Liver (tissue), 10 donors: ENCODE measurements at places on chromosomes 7 and 10. TPM values are rescaled to one million over a fixed set of nuclear protein-coding genes. Genes with fewer than 3 reads are reported as not detected.

GRCh38 chr7:27551803-27552400 lies 110.8 kb downstream of the HIBADH start:
- H3K4me3 ChIP-seq = no peak overlapping the region
- no peak for DNase-seq
- H3K27ac ChIP-seq = no peak overlapping the region
- H3K4me1 ChIP-seq = no peaks in the 10 kb centered on the region
- no peaks in the 10 kb centered on the region for H3K27me3 ChIP-seq
- H3K36me3 ChIP-seq = peaks cover 2% of the 10 kb centered on the region

DNA sequence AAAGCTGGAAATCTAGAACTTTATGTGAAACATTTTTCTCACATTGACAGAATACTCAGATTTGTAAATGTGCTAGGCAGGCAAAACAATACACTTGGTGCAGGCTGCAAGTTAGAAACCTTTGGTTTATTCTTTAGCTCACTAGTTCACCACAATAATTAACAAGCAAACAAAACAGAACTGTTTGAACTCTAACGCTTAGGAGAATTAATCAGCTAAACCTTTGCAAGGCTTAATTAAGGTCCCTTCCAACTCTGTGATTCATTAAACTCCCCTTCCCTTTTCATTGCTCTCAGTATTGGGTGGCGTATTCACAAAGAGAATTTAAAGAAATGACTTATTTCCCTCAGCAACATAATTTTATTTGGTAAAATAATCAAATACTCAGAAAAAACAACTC lies 99.0 kb downstream of the PON1 start:
- no peak overlapping the region for H3K4me3 ChIP-seq
- no peaks in the 10 kb centered on the region for H3K27me3 ChIP-seq
- DNase-seq = no peak
- no peaks in the 10 kb centered on the region for H3K36me3 ChIP-seq

DNA sequence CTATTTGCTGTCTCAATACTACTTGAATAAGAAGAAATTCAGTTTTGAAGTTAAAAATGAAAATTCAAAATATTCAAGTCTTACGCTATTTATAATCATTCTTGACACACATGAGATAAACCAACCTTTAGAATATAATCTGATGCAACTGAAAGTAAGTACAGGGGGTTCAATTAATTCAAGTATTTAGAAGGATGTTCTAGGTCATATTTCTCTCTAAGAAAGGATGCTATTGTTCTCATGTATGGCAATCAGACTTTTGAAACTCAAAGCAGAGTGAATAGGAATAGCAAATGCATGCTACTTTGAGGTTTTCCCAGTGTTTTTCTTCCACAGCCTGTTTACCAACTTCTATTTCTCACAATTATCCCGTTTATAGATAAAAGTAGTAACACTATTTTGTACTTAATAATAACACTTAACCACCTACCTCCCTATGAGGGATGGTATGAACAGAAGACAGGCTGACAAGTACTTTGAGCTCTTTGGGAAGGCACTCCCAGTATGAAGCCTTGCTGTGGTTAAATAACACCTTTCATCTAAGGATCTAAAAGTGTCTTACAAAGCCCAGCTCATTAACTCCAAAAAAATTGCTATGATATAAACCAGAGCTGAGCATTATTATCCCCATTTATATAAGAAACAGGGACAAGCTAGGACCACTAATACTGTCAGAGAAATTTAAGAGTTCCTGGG lies 18.0 kb upstream of the SPOCK2 start:
- no peaks in the 10 kb centered on the region for H3K4me1 ChIP-seq
- no peak for DNase-seq
- H3K27ac ChIP-seq = no peak overlapping the region
- no peak overlapping the region for H3K4me3 ChIP-seq
- peaks cover 5% of the 10 kb centered on the region for H3K36me3 ChIP-seq

DNA sequence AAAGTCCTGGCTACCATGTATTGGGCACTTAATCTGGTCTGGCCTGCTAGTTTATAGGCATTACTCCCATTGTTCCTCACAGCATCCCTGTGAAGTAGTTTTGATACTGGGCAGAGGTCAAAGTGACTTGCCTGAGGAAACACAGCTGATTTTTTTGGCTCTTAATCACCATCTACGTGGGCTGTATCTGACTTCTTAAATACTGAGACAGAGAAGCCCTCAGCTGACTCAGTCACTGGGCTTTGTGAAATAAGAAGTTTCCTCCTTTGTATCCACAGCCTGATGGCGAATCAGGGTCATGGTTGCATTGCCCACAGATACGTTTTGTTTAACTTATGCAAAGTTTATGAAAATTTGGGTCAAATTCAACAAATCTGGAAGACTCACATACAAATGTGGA lies 13.2 kb downstream of the TACR2 start:
- no peak overlapping the region for H3K4me3 ChIP-seq
- peaks cover 4% of the 10 kb centered on the region for H3K36me3 ChIP-seq
- H3K27me3 ChIP-seq = no peaks in the 10 kb centered on the region
- H3K27ac ChIP-seq = no peak overlapping the region
- no peaks in the 10 kb centered on the region for H3K4me1 ChIP-seq
- no peak for DNase-seq

DNA sequence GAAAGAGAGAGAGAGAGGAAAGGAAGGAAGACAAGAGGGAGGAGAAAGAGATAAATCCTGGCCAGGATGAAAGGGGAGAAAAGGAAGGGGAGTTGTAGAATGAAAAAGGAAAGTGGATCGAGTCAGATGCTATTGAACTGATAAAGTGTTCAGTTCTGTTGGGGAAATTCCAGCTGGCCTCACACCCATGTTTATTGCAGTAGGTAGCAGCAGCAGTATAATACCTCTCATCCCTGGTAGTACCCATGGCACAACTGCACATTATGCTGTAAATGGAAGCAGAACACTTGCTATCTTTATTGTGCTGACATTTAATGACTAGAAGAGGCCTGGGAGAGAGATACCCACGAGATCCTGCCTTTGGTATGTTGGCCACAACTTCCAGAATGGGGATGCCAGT lies 178.1 kb downstream of the EVX1 start:
- H3K36me3 ChIP-seq = no peaks in the 10 kb centered on the region
- DNase-seq = no peak
- no peaks in the 10 kb centered on the region for H3K27me3 ChIP-seq
- H3K27ac ChIP-seq = no peak overlapping the region
- peaks cover 18% of the 10 kb centered on the region for H3K4me1 ChIP-seq
- H3K4me3 ChIP-seq = no peak overlapping the region

DNA sequence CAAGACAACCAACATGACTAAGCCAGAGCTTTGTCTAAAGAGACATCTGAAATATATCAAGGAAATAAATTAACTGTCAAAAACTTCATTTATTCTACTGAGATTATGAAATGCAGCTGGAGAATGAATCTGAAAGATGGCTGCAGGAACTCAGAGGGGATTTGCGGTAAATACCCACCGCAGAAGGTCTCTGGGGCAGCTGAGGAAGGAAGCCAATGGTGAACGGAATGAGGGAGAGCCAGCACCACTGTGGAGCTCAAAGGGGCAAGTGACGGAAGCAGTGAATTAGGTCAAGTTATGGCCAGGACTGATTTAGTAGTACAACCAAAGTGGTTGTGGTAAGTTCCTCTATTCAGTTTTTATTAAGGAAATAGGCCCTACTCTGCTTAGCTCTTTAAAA lies 215.3 kb upstream of the GLI3 start:
- no peak overlapping the region for H3K27ac ChIP-seq
- H3K4me3 ChIP-seq = no peak overlapping the region
- H3K36me3 ChIP-seq = no peaks in the 10 kb centered on the region

DNA sequence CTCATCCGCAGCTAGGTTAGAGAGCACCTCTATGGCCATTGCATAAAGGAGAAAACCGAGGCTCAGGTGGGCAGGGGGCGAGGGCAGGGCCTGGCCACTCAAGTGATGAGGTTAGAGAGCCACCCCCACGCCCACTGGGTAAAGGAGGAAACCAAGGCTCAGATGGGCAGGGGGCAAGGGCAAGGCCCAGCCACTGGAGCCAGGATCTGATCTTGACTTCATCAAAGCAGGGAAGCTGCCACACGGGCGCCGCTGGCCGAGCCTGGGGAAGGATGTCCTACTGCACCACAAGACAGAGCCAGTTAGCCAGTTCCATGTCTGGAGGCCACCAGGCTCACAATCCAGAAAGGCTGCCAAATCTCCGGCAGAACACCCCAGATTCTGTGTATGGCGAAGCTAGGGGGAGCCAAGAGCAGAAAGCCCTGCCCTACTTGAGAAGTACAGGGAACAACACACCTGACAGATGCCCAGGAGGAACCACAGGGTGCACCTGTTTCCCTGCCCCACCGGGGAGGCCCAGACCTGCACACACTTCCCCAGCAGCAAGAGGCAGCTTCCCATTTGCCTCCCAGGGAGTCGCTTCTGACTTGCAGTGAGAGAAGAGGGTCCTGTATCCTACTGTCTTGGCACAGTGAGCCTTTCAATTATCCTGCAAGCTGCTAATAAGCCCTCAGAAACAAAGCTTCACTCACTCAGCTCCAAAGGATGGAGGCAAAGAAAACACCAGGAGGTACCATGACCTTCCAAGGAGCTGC lies 101.9 kb downstream of the TNS3 start:
- H3K27ac ChIP-seq = peak overlapping the region; percentile 69
- no peak overlapping the region for H3K4me3 ChIP-seq
- no peaks in the 10 kb centered on the region for H3K27me3 ChIP-seq
- H3K36me3 ChIP-seq = no peaks in the 10 kb centered on the region

GRCh38 chr10:79376751-79377556 lies 29.7 kb downstream of the PPIF start:
- no peak overlapping the region for H3K4me3 ChIP-seq
- no peaks in the 10 kb centered on the region for H3K27me3 ChIP-seq
- H3K27ac ChIP-seq = no peak overlapping the region
- DNase-seq = peak; percentile 14

- H3K27me3 ChIP-seq = no peaks in the 10 kb centered on the region
- no peak for DNase-seq
- no peaks in the 10 kb centered on the region for H3K4me1 ChIP-seq
- H3K36me3 ChIP-seq = no peaks in the 10 kb centered on the region
Measured at GRCh38 chr7:10122551-10123100, 851.0 kb upstream of the PHF14 start.

- DNase-seq = no peak
- no peaks in the 10 kb centered on the region for H3K36me3 ChIP-seq
- no peak overlapping the region for H3K4me3 ChIP-seq
- no peak overlapping the region for H3K27ac ChIP-seq
- H3K4me1 ChIP-seq = no peaks in the 10 kb centered on the region
- H3K27me3 ChIP-seq = no peaks in the 10 kb centered on the region
Measured at GRCh38 chr7:69108097-69108496, 490.2 kb upstream of the AUTS2 start.

DNA sequence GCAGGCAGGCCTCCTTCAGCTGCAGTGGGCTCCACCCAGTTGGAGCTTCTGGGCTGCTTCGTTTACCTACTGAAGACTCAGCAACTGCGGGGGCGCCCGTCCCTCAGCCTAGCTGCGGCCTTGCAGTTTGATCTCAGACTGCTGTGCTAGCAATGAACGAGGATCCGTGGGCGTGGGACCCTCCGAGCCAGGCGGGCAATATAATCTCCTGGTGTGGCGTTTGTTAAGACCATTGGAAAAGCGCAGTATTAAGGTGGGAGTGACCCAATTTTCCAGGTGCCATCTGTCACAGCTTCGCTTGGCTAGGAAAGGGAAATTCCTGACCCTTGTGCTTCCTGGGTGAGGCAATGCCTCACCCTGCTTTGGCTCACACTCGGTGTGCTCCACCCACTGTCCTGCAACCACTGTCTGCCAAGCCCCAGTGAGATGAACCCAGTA lies 159.2 kb upstream of the FOXP2 start:
- no peak overlapping the region for H3K4me3 ChIP-seq
- no peaks in the 10 kb centered on the region for H3K27me3 ChIP-seq
- no peak for DNase-seq
- no peak overlapping the region for H3K27ac ChIP-seq

- no peaks in the 10 kb centered on the region for H3K36me3 ChIP-seq
- H3K4me3 ChIP-seq = no peak overlapping the region
- H3K4me1 ChIP-seq = no peaks in the 10 kb centered on the region
- no peak for DNase-seq
Measured at GRCh38 chr7:135920478-135920877, 56.7 kb downstream of the MTPN start.

- H3K27ac ChIP-seq = no peak overlapping the region
- no peaks in the 10 kb centered on the region for H3K27me3 ChIP-seq
- H3K4me1 ChIP-seq = no peaks in the 10 kb centered on the region
- no peak for DNase-seq
- H3K4me3 ChIP-seq = no peak overlapping the region
- no peaks in the 10 kb centered on the region for H3K36me3 ChIP-seq
Measured at GRCh38 chr7:150570556-150571465, 3.6 kb downstream of the GIMAP4 start.

- no peak overlapping the region for H3K27ac ChIP-seq
- no peaks in the 10 kb centered on the region for H3K36me3 ChIP-seq
- peaks cover 6% of the 10 kb centered on the region for H3K4me1 ChIP-seq
- no peaks in the 10 kb centered on the region for H3K27me3 ChIP-seq
Measured at GRCh38 chr7:91554883-91555282, 290.6 kb downstream of the FZD1 start.

DNA sequence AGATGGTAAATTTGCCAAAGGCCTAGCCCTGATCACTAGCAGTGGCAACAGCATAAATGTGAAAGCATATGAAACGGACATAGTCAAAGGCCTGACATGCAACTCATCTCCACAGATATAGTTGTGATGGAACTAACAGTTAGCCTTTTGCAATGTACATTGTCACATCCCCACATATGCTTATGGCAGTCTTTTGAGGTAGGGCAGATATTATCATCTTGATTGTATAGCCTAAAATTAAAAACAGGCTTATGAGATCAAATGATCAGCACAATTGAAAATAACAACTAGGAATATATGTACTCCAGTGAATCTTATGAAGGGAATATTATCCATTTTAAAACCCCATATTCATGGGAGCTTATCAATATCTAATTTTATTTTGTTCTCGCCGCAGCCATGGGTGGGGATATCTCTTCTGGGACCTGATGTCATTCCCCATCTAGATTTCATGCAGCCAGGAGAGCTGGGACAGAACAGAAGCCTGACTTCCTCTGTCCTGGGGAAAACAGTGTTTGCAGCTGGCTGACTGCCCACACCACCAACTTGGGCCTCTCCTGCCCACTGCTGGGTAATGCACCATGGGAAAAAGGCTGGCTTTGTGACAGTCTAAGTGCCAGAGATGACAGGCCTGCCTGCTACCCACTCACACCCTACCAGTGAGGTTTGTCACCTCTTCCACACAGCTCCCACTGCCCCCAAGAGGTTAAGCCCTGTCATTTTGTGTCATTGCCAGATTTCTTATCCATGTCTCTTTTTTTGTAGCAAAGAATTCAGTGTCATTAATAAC lies 180.2 kb upstream of the FZD1 start:
- H3K4me1 ChIP-seq = no peaks in the 10 kb centered on the region
- H3K36me3 ChIP-seq = no peaks in the 10 kb centered on the region
- H3K27me3 ChIP-seq = no peaks in the 10 kb centered on the region
- no peak overlapping the region for H3K27ac ChIP-seq
- DNase-seq = no peak
- H3K4me3 ChIP-seq = no peak overlapping the region

Gene MYO3A
- 0.33 TPM for total RNA-seq

Gene CALY
- total RNA-seq = not detected

Gene FGFR2
- total RNA-seq = 69.9 TPM

Gene INA
- total RNA-seq = not detected

Gene GFRA1
- 53.6 TPM for total RNA-seq

Gene HIF1AN
- 10.1 TPM for total RNA-seq

Gene CALHM1
- not detected for total RNA-seq

Gene MORN4
- 0.42 TPM for total RNA-seq

Gene BUD31
- total RNA-seq = 28.6 TPM
